LoVo (cell line): ENCODE measurements at places on chromosomes 12 and 14.

- DNase-seq, result peak; percentile 59
Observed at GRCh38 chr12:117850048-117850447, 118.7 kb downstream of the KSR2 start.

- DNase-seq, result no peak
Observed at GRCh38 chr12:97466621-97467020, 4.0 kb downstream of the RMST start.

GRCh38 chr14:51298895-51299294, 58.8 kb downstream of the TMX1 start:
- no peak for DNase-seq

DNA sequence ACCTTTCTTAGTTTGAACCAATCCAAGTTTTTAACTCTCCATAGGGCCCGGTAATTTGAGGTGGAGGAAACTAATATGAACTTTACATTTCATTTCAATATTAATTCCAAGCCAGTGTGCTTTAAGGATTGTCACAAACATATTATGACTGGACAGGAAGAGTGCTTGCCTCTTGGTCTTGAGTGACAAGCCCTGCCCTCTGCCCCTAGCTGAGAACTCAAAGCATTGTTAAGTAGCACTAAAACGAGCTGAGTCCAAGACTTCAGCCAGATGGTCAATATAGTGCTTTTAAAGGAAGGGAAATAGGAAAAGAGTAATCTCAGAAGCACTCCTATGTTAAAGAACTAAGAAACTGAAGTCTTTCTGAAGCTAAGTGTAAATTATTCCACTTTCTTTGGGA, 17.1 kb downstream of the TRMT5 start:
- no peak for DNase-seq

DNA sequence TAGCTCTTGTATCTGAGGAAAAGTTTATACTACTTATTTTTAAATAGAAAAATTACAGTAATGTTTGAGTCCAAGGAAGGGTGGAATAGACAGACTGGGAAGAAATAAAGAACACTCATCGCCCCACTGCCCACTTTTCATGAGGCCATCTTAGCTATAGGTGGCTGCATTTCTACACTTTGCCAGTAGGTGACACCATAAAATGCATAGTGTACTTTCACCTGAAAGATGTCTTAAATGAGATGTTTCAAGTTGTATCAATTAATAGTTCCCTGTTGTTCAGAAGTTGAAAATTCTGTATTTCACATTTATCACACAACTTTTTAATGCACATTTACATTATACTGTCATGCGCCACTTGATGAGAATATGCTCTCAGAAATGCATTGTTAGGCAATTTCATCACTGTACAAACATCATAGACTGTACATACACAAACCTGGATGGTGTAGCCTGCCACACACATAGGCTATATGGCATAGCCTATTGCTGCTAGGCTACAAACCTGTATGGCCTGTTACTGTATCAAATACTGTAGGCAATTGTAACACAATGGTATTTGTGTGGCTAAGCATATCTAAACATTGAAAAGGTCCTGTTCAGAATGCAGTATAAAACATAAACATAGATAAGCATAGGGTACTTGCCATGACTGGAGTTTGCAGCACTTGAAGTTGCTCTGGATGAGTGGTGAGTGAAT, 27.6 kb downstream of the PMCH start:
- DNase-seq, result peak; percentile 23

GRCh38 chr12:33529031-33529430, 89.4 kb upstream of the SYT10 start:
- no peak for DNase-seq

DNA sequence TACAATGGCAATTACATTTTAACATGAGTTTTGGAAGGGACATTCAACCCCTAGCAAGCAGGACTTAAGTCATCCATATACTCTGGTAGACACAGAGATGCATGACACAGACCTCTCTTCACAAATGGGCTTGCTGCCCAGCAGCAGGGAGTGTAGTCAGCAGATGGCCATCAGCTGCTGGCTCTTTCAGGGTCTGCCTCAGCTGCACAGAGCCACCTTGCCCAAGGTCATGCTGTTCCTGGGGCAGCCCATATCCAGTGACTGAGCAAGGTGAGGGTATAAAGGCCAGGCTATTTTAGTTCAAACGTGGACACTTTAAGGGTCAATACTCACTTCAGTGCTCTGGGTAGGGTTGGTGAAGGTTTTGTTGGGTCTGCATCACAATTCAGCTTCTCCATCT, 58.3 kb upstream of the JDP2 start:
- no peak for DNase-seq

GRCh38 chr12:86473231-86473630, 217.0 kb upstream of the MGAT4C start:
- DNase-seq, result no peak

GRCh38 chr12:508145-508544, 48.4 kb downstream of the B4GALNT3 start:
- no peak for DNase-seq

DNA sequence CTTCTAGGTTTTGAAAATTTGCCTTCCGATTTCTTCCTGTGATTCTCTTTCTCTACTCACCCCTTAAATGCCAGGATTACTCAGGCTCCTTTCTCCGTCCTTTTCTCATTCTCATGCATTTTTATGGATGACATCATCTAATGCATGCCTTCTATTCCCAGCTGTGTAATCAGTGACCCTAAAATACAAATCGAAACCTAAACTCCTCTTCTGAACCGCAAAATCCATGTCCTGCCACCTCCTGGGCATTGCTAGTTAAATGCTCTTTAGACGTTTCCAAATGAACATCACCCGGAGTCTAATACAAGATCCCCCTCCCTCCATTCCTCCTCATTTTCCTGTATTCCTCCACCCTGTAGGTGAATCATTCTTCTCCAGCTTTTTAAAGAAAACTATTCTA, 1703.1 kb upstream of the FLRT2 start:
- DNase-seq, result no peak

GRCh38 chr12:105072888-105073488, 11.3 kb downstream of the ALDH1L2 start:
- DNase-seq, result no peak

- peak; percentile 79 for DNase-seq
Observed at GRCh38 chr12:105580821-105581352, 250.4 kb downstream of the C12orf75 start.

- peak; percentile 42 for DNase-seq
Observed at GRCh38 chr12:111775205-111776193, 8.8 kb downstream of the ALDH2 start.

DNA sequence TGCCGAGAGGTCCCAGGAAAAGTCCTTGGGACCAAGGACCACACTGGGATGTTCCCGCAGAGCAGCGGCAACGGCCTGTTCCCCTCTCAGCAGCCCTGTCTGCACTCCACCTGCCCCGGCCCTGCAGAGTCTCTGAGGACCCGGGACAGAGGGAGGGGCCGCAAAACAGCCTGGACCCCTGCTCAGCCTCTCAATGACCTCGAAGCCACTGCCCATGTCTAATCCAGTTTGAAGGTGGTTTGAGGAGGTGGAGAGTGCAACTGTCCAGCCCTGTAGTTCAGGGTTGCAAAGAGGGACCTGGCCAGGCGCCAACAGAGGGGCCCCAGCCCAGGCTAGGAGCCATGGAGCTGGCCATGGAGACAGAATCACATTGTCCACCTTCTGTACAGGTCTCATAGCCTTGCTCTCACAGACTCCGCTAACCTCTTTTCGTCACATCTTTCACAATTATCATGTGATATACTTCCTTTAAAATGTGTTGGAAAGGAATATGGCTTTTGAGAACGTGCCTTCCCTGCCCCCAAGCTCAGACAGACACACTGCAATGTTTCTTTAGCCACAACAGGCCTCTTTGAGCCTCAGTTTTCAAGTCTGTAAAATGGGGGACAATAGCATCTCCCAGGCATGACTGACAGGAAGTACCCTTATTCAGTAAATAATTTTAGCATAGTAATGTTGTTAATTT, 49.3 kb downstream of the ACTN1 start:
- DNase-seq, result no peak

DNA sequence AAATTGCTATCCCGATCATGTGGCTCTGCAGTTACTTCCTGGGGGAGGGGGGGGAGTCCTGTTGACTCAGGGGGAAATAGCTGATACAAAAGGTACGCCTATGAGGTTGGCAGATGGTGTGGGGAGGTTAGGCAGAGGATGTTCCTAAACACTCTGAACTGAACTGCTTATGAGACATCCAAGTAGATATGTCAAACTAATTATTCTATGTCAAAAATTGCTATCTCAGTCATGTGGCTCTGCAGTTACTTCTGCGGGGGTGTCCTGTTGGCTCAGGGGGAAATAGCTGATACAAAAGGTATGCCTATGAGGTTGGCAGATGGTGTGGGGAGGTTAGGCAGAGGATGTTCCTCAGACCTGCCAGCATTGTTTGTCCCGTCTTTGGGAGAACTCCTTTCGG, 5.1 kb upstream of the VCPKMT start:
- DNase-seq, result no peak

GRCh38 chr14:59564366-59564765, 12.2 kb downstream of the CCDC175 start:
- DNase-seq, result peak; percentile 14

- DNase-seq, result no peak
Observed at GRCh38 chr12:127770118-127770517, 496.9 kb upstream of the TMEM132C start.

DNA sequence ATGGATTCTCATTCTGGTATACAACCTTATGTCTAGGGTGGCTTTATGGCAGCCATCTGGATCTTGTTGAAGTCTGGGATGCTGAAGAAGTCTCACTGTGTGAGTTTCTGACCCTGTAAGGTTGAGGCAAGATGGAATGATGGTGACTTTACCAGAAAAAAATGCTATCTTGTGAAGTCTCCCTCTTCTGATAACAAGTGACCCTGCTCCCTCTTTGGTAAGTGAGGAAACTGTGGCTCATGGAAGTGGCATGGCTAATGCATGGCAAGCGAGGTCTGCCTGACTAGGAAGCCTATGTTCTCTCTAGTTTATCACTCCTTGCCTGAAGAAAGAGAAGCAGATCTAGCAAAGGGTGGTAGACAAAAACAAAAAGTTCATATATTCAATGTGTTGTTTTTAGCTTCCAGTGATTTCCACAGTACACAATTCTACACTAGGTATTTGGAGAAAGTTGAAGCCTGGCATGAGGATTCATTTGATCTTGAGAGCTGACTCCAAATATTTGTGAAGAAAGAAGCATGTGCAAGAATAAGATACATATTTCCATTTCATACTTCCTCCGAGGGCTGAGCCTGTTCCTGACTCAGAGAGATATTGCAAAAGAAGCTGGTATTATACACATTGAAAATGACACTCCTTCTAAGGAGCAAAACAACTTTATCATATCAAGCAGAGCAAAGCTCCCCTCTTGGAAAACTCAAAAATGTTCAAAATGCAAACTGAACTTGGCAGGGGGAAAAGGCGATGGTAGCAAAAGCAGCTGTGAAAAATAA, 63.6 kb downstream of the HELB start:
- DNase-seq, result no peak

- peak; percentile 46 for DNase-seq
Observed at GRCh38 chr12:118237908-118238307, 102.0 kb downstream of the PEBP1 start.

DNA sequence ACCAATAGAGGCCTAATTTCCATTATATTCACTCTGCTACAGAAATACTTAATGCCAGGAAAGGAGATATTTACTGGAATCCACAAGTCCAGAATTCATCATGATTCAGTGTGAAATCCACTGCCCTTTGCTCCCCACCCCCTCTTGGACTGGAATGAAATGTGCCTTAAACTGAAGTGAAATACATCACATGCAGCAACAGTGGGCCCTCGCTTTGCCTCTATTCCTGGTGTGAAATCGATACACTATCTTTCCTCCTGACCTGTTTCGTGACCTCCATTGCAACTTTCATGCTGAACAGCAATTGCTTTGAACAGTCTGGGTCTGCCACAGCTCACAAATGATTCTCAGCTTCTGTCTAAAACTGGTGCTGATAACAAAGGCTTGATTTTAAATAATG, 100.6 kb downstream of the NPAS3 start:
- no peak for DNase-seq

DNA sequence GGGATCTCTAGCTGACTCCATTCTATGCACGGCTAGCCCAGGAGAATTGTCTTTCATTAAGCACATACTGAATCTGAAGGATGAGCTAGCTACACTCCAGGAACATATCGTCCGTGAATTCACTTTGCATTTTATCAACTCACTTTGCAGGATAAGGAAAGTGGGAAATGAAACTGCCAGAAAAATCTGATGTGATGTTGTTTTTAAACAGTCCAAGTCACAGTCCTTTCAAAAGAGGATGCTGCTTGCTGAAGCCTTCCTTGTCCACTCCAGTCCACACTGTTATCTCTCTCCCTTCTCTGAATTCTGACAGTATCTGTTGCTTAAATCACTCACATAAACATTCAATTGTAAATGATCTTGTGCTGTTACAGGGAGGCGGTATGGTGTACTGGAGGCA, 12.7 kb upstream of the TMCC3 start:
- DNase-seq, result no peak

DNA sequence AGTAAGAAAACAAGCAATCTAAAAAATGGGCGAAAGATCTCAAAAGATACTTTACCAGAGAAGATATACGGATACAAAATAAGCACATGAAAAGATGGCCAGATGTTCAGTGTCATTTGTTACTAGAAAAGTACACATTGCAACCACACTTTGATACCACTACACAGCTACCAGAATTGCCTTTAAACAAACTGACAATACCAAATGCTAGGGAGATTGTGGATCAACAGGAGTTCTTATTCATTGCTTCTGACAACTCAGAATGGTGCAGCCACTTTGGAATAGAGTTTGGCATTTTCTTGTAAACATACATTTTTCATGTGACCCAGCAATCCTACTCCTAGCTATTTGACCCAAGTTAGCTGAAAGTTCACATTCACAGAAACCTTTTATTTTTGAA, 136.3 kb downstream of the FUT8 start:
- no peak for DNase-seq

DNA sequence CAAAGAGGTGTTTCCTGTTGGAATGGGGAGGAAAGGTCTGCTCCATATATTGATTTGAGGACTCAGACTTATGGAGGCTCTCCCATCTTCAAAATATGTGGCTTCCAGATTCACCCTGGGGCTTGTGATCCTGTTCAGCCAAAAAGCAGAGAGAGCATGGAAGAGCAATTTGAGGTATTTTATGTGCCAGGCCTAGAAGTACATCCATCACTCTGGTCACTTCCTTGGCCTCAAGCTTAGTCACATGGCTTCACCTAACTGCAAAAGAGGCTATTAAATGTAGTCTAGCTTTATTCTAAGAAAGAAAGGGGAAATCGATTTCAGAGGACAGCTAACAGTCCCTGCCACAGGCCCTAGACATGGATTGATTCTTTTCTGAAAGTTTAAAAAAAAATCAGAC, 86.2 kb downstream of the C12orf50 start:
- DNase-seq, result no peak

- DNase-seq, result peak; percentile 53
Observed at GRCh38 chr12:5376591-5377207, 55.2 kb upstream of the NTF3 start.

GRCh38 chr12:2692080-2692479, 102.7 kb upstream of the FKBP4 start:
- DNase-seq, result no peak

- DNase-seq, result no peak
Observed at GRCh38 chr12:132168311-132169031, 24.2 kb downstream of the NOC4L start.

GRCh38 chr14:96741151-96741977, 55.8 kb upstream of the VRK1 start:
- DNase-seq, result peak; percentile 51
